ENCODE measurements at places on chromosomes 7 and 10. TPM values are rescaled to one million over a fixed set of nuclear protein-coding genes. Genes with fewer than 3 reads are reported as not detected.

Gene PBLD
- 2.9 TPM for total RNA-seq

Gene PMPCB
- total RNA-seq = 54.3 TPM

Gene FBXL13
- not detected for total RNA-seq

Gene ANXA8L1
- 0.15 TPM for total RNA-seq

Gene SUN3
- total RNA-seq = not detected

Gene HERPUD2
- 14.4 TPM for total RNA-seq

Gene TMEM229A
- total RNA-seq = not detected

Gene GRIFIN
- total RNA-seq = not detected
